ENCODE measurements at places on chromosomes 7 and 10.

DNA sequence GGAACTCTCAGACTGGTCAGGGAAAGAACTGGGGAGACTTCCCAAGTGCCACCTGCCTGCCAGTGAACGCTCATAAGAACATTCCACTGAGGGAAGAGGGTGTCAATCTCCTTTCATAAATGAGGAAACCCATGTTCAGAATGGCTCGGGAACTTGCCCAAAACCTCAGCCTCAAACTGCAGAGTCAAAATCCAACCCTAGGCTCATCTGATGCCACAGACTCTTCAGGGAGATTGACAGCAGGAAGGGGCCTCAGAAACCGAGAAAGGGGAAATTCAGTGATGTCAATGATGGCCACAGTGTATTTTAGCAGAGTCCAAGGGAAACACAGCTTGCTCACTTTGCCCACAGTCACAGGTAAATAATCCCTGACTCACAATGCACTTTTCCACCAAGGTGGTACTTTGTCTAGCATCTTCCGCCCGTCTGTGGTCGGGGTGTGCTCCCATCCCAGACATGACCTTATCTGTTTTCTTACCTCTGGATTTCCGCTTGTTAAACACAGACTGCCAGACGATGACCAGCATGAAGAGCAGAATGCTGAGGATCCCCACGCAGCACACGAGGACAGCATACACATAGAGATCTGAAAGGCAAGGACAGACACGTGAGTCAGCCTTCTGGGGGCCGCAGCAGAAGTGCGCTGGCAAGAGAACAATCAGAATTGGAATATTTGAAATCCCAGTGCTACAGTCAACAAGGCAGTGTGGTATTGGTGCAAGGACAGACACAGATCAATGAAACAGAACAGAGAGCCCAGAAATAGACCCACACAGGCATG, 38.4 kb downstream of the VSTM4 start:
- DNase-seq: no peak

GRCh38 chr7:129359638-129360037, 74.6 kb upstream of the STRIP2 start:
- no peak for DNase-seq

- DNase-seq: no peak
These were observed 232.5 kb upstream of the FZD1 start for GRCh38 chr7:91031757-91032156.

DNA sequence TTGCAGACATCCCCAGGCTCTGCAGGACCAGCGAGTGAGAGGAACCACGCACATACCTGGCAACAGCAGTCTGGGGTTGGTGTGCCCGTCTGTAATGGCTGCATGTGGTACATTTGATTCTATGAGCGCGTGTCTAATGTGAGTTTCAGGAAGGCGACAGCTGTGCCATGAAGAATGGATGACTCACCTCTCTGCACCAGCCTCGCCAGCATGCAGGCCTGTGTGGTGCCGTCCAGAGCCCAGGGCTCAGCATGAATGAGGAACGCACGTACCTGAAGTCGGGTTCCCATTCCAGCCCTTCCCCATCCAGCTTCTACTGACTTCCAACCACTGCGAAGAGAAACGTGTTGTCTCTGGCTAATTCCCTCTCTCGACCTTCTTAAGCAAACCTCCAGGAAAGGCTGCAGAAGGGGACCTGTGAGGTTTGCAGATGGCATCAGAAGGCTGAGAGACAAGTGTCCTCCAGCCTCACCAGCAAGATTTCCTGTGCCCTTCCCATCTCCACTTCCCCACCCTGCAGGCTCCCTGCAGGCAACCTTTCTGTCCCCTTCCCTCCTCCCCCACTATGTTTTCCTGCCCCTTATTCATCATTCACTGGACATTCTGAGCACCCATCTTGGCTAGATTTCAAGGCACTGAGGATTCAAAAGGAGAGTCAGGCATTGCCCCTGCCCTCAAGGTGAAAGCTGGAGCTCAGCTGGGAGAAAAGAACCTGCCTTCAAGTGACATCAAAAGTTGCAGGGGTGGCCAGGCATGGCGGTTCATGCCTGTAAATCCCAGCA, 54.3 kb downstream of the ASB13 start:
- no peak for DNase-seq

DNA sequence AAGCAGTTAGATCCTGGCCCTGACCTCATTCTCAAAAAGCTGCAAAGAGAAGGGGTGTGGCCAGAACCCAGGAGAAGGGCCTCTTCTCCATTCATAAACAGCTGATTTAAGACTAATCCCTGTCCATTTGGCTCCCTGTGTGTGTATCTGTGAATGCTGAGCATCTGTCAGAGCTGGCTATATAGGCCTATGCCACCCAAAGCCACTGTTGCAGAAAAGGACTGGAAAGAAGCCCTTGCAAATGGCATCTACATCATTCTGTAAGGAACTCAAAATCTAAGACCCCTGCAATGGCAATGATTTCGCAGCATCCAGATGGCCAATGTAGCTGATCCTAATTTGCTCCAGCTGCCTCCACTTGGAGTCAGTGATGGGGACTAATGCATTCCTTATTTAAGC, 384.5 kb downstream of the KCNMA1 start:
- DNase-seq: no peak

- no peak for DNase-seq
These were observed 31.8 kb downstream of the ARL3 start for GRCh38 chr10:102682416-102682815.

DNA sequence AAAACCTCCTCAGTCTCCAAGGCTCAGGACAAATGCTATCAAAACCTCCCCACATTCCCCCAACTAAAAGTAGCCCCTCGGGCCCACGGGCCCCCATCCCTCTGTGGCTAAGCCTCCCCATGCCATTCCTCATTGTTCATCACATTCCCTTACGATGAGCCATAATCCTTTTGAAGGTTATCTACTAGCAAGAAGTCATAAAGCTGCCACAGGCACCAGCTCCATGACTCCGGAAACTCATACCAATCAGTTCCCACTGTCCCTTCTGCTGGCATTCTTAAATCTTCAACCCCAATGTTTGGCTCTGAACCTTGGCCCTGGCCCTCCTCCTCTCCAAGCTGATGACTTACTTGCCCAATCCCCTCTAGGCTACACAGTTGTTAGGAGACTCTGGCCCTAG, 19.4 kb upstream of the TM9SF3 start:
- no peak for DNase-seq

- no peak for DNase-seq
These were observed 2.0 kb upstream of the HOXA2 start for GRCh38 chr7:27104341-27105058.

DNA sequence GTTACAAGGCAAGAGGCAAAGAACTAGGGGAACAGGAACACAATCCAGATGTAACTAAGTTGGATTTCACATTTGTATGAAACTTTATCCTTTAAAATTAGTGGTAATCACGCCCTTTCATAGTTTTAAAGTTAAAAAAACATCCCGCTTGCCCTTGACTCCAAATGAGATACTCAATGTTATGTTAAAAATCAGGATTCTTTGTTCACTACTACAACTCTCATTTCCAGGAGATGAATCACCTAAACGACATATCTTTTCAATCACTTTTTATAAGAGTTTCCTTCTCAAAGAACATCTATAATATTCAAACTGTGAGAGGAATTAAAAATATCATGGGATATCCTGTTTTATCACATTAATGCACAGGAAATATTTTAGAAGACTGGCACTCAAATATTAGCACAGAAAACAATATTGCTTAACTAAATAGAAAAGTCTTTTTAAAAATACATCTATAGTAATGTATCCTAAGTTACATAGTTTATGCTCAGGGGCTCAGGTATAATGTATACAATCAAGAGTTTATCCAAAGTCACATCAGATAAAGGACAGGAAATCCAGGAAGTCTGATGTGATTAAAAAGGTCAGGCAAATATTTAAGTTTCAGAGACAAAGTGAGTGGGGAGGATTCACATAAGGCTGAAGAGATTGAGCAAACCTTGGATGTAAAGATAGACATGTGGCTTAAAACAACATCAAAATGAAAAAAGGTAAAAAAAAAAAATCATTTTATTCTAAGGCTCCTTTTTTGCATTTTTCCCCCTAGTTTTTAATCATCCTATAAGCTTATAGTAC, 41.9 kb downstream of the CADPS2 start:
- DNase-seq: no peak

- peak; percentile 36 for DNase-seq
These were observed 700 bp downstream of the SMC3 start for GRCh38 chr10:110568055-110568735.

DNA sequence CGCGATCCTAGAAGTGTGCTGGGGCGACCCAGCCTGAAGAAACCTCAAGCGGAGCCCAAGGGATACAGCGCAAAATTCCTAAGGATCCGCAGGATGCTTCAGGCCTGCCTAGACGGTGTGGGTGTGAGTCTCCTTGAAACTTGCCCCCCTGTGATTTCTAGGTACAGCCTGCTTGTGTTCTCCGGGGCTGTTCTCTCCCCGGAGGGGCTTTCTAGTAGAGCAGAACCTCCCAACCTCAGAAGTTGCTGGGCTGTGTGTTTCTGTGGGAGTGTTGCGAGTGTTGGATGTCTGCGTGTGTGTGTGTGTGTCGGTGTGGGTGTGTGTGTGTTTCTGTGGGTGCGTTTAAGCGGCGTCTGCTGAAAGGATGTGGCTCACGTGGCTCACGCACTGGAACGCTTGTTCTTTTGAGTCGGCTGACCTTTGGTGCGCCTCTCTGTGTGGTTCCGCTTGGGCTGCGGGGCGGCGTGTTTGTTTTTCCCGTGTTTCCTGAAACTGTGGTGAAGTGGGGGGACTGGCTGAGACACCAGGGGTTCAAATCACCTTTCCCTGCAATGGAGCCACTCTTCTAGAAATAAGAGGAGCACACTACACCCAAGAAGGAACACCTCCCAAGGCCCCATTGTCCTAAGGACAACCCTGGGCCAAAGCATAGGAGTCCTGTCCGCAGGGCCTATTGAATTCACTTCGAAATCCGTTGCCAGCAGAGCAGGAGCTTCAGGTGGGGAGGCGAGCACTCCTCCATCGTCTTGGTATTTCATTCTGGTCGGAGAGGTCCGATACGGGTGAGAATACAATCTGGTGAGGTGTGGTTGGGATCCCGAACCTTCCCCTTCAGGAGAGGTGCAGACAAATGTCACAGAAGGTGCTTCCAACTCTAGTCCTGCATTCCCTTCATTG, 25.1 kb upstream of the ZNF273 start:
- DNase-seq: no peak

DNA sequence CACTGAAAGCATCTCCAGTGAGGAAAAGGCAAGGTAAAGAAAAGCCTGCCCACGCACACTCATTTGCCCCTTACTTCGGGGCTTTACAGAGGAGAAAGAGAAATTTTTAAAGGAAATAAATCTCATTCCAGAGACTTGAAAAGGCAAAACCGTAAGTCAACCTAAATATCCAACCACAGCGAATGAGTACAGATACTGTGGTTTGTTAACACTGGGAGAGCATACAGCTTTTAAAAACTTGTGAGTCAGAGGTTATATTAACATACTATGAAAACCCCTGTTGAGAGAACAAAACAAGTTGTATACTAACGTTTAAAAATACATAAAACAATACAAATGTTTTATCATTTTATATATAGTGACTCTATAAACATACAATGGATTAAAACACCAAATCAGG, 28.6 kb upstream of the ST7 start:
- no peak for DNase-seq

DNA sequence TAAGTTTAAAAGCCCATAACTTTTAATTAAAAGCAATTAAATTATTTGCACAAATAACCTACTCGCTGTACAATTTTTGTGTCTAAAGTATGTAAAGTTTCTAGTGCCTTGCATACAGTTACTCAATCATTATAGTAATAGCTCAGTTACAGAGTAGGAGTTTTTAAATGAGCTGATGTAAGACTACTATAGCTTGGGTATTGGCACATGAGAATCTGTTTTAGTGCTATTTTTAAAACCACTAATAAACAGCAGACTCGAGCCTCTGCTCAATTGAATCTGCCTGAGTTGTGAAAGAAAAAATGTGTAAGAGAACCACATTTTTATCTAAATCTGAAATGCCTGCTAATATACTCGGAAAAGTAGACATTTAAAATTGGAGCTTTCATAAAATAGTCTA, 31.1 kb downstream of the CTNNA3 start:
- DNase-seq: no peak

DNA sequence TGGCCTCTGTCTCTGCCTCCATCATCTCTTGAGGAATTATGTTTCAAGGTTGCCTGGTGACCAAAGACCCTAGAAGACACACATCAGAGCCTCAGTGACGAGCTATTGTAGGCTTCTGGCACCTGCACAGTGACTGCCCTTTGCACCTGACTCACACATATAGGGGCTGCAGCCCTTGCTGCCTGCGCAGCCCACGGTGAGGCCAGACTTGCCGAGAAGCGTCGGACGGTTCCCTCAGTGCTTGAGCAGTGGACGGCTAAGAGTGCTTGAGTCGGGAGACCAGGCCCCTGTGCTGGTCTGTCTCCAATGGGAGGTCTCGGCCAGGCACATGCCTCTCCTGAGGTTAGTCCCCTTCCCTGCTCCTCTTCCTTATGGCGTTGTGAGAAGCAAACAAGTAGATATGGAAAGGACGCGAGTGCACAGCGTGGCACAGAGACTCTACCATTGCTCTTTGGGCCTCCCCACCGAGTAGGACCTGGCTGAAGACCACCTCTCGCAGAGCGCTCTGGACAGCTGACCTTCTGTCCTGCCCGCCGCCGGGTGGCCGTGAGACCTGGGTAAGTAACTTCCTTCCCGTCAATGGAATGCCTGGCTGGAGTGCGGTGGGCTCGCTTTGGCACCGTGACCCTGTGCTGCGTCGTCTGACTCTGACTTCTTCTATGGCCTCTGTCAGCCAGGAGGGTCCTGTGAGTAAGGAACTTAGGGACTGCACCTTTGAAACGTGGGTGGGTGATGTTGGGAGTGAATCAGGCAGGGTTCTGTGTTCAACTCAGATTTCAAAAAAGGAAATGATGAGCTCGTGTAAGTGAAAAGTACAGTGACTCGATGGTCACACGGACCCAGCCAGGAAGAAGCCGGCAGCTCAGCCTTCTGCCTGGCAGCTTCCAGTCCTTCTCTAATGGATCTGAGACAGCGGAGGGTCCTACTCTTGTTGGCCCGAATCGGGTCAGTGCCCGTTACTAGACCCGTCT, 33.7 kb downstream of the ZNF775 start:
- DNase-seq: no peak

GRCh38 chr7:31083210-31083786, 31.2 kb downstream of the ADCYAP1R1 start:
- no peak for DNase-seq

DNA sequence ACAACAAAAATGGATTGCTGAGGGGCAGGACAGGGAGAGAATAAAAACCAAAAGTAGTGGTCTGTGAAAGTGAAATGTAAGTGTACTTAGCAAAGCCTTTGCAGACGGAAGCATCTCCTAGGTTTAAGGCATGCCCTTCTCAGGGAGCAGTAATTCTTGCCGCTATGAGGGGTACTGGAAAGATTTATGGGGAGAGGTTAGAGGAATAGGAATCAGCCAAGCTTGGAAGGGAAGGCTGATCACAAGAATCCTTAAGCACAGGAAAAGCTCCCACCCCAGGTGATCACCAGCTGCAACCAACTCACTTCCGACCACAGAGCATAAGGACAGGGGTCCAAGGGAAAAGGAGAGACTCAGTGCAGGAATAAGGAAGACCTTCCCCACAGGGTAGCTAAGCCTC, 10.3 kb downstream of the GFRA1 start:
- no peak for DNase-seq

- DNase-seq: no peak
These were observed 23.6 kb downstream of the AKR1B1 start for GRCh38 chr7:134435161-134435920.

Data from Jurkat, Clone E6-1 (cell line).